ENCODE measurements at places on chromosomes 5 and 9. TPM values are rescaled to one million over a fixed set of nuclear protein-coding genes. Genes with fewer than 3 reads are reported as not detected.

DNA sequence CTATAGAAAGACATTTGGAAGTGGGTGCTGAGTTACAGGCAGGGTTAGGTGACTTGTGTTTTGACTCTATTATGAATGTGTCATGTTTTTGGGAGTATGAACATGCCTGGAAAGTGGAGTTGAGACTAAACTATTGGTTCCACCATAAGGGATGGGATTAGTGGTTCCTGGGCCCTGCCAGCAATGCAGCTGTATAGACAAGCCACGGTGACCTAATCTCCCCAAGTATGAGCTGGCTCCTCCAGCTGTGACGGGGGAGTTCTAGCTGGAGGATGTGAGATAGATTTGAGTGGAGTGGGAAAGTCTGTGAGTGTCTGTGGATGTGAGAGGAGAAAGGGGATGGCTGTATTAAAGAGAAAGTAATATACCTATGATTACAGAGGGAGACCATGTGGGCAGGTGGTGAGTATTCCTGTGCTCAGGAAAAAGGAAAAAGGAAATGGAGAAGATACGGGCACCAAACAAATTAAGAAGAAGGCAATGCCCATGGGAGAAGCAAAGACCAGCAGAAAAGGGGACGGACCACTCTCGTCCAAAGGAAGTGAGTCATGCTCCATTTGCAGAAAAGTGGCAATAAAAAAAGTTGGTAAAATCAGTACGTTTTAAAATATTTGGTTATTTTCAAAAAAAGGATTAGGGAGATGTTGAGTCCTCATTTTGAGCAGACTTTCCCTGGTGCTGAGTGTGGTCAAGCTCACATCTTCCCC, 48.3 kb upstream of the ICE1 start:
- no peak for DNase-seq

F2RL2 gene
- 2.0 TPM for total RNA-seq

DNA sequence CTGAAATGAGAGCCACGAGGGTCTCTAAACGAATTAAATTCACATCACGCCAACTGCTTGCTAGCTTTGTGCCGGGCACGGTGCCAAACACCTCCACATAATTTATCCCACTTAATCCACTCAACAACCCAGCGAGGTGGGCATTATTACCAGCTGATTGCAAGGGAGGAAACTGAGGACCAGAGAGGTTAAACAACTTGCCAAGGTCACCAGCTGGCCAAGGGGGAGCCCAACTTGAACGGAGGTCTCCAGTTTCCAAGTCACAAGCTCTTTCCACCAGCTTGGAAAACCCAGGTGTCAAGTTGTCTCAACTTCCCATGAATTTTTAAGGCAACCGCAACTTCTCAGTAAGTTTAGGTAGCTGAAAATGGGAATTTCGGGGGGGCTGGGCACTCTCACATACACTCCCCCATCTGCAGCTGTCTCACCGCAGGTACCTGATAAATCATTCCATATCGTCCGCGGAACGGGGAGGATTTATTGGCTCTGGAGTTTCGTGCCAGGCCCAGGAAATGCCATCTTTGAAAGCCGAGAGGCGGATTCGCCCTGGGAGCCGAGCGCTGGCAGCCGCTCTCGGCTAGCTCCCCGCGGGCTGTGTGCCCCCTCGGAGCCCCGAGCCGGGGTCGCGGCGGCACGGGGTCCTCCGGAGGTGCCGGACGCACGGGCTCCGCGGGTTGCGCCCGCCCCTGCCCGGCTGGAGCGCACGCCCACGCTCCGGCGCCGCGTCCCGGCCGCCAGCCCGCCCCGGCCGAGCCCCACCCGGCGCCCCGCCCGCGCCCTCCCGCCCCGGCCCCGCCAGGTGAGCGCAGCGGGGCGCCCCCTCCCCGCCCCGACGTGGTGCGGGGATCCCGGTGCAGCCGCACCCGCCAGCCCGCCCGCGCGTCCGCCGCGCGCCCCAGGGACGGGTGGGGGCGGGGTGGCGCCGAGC, 617 bp downstream of the PTPN3 start:
- no peak for DNase-seq

DNA sequence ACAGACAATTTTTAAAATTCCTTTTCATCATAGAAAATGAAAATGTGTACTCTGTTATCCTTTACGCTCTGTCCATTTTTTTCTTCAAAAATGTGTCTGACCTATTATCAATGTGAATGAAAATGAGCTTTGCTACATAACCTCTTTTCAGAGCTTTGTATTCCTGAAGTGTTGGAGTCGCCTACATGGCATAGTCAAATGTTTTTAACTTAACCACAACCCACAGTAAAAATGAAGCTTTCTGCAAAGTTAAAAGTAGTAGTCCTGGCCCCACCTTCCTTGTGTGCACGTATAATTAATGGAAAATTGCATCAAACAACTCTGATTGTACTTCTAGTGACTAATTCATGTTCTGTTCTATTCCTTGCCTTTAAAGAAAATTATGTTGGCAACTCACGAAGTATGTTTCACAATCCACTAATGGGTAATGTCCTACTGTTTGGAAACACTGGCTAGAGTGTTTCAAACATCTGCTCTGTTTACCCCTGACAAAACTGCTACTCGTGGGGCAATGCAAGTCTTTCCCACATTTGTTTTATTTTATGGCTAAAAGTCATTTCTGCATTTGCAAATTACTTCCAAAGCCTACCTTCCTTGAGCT, 18.6 kb upstream of the PSAT1 start:
- DNase-seq, result no peak

DNA sequence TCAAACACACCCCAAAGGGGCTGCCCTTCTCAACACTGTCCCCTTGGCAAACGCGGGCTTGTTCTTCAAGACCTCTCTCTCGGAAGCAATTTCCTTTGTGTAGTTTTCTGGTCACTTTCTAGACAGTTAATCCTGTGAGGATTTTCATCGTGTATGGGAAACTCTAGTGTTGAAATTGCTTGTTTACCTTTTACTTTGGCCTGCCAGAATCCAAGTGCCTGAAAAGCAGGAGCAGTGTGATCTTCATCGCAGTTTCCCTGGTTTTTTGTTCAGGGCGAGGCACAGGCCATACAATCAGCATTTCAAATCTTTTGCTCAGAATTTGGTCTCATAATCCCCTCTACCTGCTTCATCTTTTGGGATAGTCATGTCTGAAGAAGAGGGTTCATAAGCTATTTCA, 115.7 kb upstream of the C9orf72 start:
- no peak for DNase-seq

GRCh38 chr5:169545762-169546161, 37.8 kb upstream of the SPDL1 start:
- peak; percentile 2 for DNase-seq

- DNase-seq, result peak; percentile 73
These were observed 27.9 kb downstream of the BDP1 start for GRCh38 chr5:71483355-71483754.

DNA sequence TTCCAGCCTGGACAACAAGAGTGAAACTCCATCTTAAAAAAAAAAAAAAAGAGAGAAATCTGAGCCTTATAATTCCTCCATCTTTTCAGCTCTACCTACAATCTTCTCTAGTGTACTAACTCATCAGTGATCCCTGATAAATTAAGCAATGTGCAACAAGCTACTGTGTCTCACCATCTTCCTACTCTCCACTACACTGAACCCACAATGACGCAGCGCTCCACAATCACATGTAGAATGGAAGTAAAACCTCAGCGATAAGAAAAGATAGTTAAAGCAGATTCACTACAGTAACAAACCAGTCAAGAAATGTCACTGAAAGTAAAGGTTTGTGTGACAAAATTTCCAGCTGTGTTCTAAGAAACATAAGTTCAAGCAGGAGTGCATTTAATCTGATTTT, 13.5 kb downstream of the ABCA1 start:
- no peak for DNase-seq

- no peak for DNase-seq
These were observed 24.5 kb downstream of the GADD45G start for GRCh38 chr9:89629081-89629976.

- DNase-seq, result no peak
These were observed 10.8 kb upstream of the CSF1R start for GRCh38 chr5:150097152-150097551.

ITGA2 gene
- total RNA-seq, result 62.0 TPM

KLF4 gene
- total RNA-seq, result 38.7 TPM
